ENCODE measurements at places on chromosomes 12 and 14. TPM values are rescaled to one million over a fixed set of nuclear protein-coding genes. Genes with fewer than 3 reads are reported as not detected.

The AJUBA gene
- total RNA-seq: 27.5 TPM

The OTOGL gene
- total RNA-seq: 0.31 TPM

The IL23A gene
- total RNA-seq: 7.6 TPM

The RASSF8 gene
- 34.3 TPM for total RNA-seq

DNA sequence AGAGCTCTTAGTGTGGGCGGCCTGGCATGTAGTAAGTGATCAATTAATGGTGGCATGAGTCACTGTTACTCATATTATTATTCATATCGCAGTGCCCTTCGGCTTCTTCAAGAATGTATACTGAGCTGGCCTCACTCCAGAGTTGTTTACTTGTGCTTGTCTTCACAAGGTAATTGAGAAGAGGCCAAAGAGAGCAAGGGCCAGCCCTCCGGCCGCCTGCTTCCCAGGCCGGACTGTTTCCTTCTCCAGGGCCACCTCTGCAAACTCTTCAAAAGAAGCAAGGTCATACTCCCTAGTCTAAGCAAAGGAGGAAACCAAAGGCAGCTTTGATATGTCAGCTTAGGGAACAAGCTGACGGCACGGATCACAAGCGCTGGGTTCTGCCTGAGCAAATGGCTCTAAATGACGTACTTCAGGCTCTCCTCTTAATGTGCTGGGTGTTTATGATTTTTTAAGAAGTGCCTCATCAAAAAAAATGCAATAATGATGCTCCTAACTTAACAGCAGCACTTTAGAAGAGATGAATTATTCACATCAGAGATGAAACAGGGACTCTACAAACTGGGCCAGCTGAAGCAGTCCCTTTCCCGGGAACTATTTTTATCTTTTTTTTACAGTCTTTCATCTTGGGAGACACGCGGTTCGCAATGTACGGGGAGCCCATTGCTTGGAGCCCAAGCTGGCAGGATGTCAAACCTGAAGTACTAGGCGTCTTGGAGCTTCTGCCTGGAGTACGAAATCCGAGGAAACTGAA, 65.6 kb upstream of the DLK1 start:
- DNase-seq: no peak

DNA sequence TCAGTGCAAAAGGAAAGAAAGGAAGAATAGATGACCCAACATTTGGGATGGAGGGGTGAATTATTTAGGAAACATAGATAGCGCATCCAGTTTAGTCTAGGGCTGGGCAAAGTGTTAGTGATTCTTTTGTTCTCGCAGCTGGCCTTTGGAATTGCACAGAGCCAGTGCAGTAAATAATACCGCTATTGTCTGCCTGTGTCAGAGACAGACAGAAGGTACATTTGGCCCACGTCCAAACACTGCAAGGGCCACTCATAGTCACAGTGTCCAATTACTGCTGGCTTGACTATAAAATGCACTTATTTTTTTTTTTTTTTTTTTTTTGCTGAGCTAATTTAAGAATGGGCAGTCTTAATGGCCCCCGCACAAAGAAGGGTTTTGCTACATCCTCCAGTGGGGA, 638.6 kb downstream of the BCL11B start:
- DNase-seq: no peak

DNA sequence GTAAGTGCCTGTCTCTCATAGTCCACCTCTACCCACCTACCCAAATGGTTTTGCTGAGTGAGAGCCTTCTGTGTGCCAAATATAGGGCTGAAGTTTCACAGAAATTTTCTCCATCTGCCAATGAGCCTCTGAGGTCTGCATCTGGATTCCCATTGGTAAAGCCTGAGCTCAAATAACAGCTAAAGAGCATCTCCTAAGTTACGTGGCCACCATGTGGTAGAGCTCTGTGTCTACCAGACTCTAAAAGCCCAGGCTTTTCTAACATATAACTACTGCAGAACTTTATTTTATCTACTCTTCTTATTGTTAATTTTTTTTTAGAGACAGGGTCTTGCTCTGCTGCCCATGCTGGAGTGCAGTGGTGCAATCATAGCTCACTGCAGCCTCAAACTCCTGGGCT, 16.0 kb downstream of the AMDHD1 start:
- peak; percentile 37 for DNase-seq

DNA sequence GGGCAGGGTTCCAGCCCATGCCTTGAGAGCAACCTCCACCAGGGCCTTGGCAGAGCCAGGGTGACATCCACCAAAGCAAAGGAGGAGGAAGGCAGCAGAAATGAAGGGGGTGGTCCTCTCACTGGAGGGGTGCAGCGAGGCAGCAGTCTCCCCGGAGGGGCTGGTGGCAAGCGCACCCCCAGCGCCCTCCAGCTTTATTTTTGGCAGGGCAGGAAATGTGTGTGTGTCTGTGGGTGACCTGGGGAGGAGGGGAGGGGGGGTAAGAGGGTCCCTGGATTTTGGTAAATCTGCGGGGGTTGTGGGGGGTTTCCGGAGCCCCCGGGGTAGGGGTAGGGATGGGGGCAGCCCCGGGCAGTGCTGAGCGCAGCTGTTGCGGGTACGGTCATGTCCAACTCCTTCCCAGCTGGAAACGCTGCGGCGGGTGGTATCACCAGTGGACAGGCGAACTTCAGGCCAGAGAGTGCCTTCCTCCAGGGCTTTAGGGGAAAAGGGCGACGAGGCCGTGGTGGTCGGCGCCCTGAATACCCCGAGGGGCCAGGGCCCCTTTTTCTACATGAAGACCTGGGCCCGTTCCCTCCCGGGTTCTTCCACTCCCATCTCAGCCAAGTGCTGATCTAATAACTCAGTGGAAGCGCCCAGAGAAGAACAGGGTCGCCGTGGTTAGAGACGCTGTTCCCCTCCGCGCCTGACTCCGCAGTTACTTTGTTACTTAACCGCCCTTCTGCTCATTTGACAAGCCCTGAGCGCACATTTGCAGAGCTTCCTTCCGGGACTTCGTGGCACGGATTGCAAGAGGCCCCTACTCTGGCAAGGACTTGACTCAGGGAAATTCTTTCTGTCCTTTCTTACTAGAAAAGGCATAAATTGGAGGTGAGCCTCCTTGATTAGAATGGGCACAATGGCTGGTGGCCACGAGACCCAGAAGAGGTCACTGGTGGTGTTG, 55.2 kb downstream of the FOS start:
- DNase-seq: peak; percentile 32

DNA sequence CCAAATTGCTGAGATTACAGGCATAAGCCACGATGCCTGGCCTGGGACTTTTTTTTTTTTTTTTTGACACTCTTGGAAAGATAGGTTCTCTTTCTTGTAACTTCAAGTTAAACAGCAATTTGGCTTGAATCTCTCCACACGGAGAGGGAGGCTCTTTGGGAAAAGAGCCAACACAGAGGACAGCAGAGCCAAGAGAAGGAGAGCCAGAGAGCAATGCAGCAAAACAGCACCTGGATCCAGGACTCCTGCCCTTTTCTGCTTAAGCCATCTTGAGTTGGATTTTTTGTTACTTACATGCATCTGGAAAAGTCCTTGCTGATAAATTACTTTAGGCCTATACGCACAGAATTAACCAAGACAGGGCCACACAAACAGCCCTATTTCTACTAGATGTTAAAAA, 176.8 kb downstream of the APAF1 start:
- DNase-seq: no peak

- no peak for DNase-seq
These were observed 66.6 kb upstream of the YARS2 start for GRCh38 chr12:32822344-32822743.

- no peak for DNase-seq
These were observed 154.2 kb upstream of the MYL2 start for GRCh38 chr12:111074559-111074958.

- peak; percentile 32 for DNase-seq
These were observed 2.7 kb upstream of the SAMD4A start for GRCh38 chr14:54564071-54564867.

DNA sequence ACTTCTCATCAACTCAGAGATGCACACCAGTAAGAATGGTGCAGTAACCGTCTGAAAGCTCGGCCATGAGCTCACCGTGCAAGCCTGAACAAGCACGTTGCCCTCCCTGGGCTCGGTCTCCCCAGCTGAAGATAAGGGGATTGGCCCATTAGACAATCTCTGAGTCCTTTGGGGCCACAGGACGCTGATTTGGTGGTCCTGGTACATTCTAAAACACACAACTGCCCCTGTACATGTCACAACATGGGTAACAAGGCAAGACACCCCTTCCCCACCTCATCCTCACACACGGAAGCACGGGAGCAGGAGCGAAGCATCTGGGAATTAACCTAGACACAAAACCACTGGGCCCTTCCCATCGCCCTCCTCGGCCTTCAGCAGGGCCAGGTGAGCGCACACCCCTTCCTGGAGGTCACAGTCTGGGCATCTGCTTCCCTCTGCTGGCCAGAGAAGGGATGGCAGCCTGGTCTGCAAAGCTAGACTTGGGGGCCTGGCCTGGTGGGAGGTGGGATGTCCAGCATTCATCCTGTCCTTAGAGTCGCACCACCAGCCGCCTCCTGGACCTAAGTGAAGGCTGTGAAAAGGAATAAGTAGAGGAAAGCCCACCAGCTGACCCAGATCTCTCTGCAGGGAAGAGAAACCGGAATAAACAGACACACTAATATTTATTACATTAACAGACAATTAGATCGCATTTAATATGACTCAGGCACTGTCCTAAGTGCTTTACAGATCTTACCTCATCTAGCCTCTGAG, 18.9 kb upstream of the SMUG1 start:
- peak; percentile 93 for DNase-seq

DNA sequence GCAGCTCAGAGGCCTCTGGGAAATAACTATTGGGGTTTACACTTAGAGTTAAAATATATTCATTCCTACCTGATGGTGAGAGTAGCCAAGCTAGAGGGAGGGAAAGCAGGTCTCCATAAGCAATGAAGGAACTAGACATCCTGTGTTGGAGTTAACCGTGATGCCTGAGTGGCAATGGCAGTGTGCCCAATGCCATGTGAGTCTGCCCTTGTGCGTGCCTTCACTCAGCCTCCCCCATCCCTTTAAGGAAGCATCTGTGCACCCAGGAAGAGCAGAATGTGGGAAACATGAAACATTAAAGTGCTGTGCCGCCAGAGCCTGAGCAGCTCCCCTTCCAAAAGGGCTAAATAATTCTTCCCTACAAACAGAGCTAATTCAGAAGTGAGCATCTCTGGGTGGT, 76.3 kb downstream of the COX16 start:
- no peak for DNase-seq

DNA sequence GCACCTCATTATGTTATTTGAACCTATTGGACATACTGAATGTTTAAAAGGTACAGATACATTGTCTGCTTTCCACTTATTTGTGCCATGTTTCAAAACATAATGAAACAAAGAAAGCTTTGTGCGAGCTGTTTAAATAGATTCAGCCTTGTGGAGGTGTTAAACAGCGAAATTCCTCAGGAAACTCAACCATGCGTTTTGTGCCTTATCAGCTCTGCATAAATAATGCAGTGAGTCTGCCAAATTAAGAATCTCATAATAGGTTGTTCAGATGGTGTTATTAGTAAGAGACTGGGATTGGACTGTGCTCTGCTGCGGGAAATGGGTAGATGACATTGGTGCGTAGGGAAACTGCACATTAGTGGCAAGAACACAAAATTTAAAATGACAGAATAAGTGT, 163.7 kb upstream of the CLEC14A start:
- no peak for DNase-seq

- no peak for DNase-seq
These were observed 122.1 kb downstream of the MED13L start for GRCh38 chr12:116155383-116155782.

- no peak for DNase-seq
These were observed 15.8 kb upstream of the GCH1 start for GRCh38 chr14:54918427-54918826.

GRCh38 chr14:79248126-79248525, 963.2 kb downstream of the DIO2 start:
- DNase-seq: no peak
